Stimulated activated naive CD8-positive, alpha-beta T cell treated with anti-CD3 and anti-CD28 coated beads, Interleukin-15, Interleukin-2, amounts not matched to agents 100 U/mL and 50 U/mL, for 24 hours (primary cell): ENCODE measurements at places on chromosomes 7 and 10.

- DNase-seq = no peak
These were observed 7.9 kb downstream of the PANK1 start for GRCh38 chr10:89637113-89637512.

DNA sequence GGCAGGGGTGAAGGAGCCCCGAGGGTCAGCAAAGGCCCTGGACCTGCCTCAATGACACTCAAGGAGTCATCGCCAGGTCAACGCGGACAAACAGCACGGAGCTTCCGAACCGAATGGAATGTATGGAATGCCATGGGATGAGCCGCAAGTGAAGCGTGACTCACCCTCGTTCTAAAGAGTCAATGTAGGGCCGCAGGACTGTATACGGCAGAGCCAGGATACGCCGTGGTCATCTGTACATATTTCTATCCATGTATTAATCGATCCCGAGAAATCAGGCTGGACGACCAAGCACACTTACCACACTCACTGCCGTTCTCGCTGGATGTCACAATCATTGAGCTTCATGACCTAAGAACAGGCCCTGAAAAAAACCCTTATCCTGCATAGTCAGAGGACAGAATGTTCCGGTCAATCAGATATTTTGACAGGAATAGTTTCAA, 4.3 kb downstream of the SNX8 start:
- DNase-seq = no peak

- DNase-seq = no peak
These were observed 133.3 kb downstream of the ICA1 start for GRCh38 chr7:8128449-8129317.

DNA sequence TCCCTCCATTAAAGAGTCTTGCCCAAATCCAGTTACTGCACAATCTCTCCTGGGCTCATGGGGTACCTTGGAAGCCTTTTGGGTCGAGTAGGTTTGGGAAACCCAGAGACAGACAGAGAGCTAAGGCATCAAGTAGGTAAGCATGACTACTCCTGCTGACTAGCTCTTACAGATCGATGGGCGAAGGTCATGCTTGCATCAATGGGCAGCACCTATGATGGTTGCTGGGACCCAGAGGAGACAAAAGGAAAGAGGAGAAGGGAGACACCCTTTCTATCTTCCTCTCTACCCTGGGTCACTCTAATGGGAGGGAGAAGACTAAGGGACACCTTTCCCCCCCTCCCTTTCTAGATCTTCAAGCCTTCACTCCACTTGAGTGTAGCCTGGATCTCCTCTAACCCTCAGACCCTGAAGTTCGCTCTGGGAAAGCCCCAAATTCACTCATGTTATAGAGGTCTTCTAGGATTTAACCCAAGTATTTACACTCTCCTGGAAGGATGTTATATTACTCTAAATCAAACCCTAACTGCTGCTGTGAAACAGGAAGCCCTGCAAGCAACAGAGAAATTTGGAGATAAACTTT, 31.6 kb upstream of the ZNF746 start:
- DNase-seq = no peak

GRCh38 chr7:47743965-47744591, 162.2 kb upstream of the TNS3 start:
- DNase-seq = no peak

DNA sequence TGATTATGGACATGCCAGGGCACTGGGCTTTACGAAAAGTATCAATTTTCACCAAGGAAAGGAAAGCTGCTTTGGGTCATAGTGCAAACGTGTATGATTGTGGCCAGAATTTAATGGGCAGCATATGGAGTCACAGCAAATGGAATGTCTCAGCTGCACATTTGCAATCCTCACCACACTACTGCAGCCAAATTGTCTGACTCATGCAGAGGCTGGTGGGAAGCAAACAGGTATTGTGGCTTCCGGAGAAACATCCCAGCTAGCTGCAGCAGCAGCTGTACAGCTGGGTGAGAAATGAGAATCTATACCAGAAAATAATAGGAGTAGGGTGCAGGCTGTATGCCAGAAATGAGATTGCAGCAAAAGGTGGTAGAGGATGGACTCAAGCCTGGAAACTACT, 374.7 kb upstream of the VWC2 start:
- no peak for DNase-seq

GRCh38 chr10:110643653-110644597, at the start of gene RBM20:
Gene RBM20, plus strand, starts transcription at chr10:110644336. Its CDS starts 119 bp downstream, at chr10:110644455.
- peak; percentile 24 for DNase-seq

DNA sequence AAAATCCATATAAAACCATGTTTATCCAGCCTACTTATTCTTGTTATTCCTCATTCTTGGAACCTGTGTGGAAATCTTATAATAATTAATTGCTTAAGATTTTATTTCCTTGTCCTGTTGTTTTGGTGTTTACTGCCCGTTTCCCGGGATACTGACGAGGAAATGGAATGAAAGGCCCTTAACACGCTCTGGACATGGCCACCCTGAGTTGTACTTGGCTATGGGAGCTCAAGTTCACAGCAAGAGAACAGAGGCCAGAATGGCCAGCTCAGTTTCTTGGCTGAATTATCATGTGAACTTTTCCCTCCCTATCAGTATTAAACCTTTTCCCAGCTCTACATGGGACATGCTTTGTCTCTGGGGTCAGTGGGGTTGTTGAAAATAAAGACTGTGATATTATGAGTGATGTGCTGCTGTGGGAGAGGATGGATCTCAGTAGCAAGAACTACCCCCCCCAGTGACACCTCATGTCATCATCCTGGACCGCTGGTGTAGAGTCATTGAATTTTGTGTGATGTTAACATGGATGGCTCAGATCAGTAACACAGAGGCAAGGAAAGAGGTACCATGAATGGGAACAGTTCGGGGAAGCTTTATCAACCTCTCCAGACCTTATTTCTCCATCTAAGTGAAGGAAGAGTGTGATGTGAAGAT, 87.0 kb upstream of the IGFBP3 start:
- DNase-seq = no peak

- no peak for DNase-seq
These were observed at the start of gene TAS2R60 for GRCh38 chr7:143443153-143443552. Gene TAS2R60, plus strand, starts transcription at chr7:143443453. Its CDS starts 0 bp downstream, at chr7:143443453.

DNA sequence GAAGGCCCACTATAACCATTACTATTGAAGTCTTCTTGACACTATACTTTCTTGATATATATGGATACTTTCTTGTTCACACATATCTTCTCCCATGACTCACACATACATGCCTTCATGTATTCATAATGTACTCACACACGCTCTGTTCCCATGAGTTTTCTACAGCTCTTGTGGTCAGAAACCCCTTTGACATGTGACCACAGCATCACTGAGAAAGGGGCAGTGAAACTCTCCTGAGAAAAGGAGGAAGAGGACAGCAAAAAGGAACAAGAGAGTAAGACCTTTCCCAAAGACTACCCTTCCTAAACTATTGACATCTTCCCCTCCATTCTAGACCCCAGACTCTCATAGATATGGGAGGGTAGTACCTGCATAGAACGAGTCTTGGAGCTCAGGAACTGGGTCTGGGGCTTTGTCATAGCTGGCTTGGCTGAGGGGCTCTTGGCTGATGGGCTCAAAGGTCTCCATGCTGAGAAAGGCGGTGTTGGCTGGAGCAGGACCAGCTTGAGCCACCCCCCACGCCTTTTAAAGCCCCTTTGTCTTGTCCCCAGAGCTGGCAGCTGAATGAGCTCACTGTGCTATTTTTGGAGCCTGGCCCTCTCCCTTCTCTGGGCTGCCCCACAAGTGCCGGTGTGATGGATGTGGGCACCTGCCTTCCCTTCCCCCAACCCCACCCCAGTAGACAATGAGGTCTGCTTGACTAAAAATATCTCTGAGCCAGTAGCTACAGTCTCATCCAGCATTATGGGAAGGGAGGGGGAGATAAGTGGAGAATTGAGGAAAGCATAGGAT, 5.1 kb downstream of the SYNPO2L start:
- no peak for DNase-seq

GRCh38 chr10:19785366-19785765, 30.9 kb upstream of the PLXDC2 start:
- DNase-seq = no peak

DNA sequence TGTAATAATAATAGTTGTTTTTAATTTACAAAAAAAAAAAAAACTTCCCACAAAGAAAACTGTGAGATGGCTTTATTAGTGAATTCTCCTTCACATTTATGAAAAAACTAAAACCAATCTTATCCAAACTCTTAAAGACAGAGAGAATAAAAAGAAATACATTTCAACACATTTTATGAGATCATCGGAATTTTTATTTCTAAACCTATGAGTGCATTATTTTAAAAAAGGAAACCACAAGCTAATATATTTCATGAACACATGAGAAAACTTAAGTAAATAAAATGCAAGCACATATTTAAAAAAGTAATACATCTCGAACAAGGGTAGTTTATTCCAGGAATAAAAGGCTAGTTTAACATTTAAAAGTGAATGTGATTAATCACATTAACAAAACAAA, 31.5 kb downstream of the C7orf25 start:
- no peak for DNase-seq

GRCh38 chr7:142523821-142524460, 225.3 kb upstream of the PRSS1 start:
- DNase-seq = no peak

GRCh38 chr10:79053081-79053434, 15.7 kb upstream of the ZMIZ1 start:
- no peak for DNase-seq

GRCh38 chr10:100883312-100883821, 29.4 kb upstream of the SLF2 start:
- DNase-seq = no peak

DNA sequence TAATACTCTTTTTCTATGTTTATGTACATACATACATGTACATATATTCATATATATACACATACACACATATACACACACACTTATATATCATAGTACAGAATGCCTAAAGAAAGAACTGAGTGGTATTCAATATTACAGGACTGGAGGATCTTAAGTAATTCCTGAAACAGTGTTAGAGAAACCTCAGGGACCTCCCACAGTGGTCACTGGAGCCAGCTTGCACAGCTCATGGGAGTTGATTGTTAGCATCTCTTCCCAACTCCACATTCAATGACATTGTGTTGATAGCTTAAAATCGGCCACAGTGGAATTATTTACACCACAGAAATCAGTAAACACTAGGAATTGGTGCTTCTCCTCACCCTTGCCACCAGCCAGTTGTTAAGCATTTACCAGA, 6.0 kb downstream of the LRRC17 start:
- no peak for DNase-seq

DNA sequence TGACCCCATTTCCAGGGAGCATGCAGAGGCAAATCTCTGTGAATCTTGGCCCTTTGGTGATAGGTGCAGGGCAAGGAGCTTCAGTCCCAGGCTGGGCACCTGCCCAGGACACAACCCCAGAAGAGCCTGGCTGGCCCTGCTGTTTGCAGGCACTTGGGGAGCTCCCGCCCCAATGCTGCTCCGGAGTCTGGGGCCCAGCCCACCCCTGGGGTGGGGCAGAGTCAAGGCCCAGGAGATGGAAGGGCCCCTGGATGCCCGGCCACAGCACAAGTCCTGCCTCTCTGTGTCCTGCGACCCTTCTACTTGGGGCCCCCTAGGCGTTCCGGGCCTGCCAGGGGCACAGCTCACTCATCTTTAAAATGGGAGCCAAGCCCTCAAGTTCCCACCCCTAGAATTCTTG, 24.7 kb downstream of the PDGFA start:
- DNase-seq = no peak

- no peak for DNase-seq
These were observed 2.0 kb upstream of the GTPBP4 start for GRCh38 chr10:986137-986825.

DNA sequence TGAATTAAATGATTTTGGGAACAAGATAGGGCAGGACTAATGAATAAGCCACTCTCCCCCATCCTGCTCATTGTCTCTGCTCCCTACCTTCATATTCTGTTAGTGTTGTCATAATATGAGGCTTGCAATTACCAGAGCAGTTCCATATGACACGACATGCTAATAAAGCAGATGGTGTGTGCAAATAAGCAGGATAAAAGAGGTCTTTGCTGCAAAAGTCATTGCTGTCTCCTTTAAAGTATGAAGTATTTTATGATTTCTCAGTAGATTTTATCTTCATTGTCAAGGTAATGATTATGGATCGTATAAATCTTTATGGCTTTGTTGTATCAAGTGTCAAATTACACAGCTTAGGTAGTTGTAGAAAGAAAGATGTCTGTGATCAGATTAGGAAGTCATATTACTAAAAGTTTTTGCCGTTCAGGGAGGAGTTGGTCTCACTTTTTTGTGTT, 114.8 kb downstream of the SDK1 start:
- DNase-seq = no peak

- DNase-seq = no peak
These were observed 5.4 kb upstream of the YWHAG start for GRCh38 chr7:76364198-76364584.

DNA sequence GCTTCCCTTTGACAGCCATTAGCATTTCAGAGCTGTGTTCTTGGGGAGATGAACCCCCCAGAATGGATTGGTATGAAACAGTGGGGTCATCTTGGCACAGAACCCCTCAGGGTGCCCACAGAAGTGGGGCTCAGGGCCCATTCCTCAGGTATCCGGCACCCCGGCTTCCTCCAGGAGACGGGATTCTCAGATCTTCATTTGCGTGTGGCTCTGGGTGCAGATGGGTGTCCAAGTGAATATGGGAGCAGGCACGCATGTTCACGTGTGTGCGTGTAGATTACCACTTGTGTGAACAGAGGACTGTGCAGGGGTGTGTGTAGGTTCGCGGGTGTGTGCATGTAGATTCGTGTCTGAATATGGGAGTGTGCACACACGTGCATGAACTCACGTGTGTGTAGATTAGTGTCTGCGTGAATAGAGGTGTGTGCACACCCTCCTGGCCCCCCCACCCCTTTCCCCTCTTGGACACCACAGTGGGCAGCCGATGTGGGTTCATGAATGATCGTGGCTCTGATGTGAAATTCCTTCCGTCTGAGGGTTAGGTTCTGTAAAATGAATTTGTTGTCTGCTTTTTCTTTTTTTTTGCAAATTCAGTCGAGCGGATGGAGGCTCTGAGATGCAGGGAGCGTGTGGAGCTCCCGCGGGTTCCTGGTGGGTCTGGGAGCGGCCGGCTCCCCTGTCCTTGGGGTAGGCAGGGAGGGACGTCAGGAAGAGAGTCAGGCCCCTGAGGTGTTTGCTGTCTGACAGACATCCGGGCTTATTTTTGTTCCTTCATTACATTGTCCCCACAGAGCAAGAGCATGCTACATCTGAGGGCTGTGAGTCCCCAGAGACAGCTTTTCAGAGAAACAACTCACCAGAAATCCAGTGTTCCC, 7.4 kb downstream of the ELFN1 start:
- DNase-seq = no peak

GRCh38 chr10:118903691-118904090, 125.8 kb upstream of the NANOS1 start:
- DNase-seq = no peak

DNA sequence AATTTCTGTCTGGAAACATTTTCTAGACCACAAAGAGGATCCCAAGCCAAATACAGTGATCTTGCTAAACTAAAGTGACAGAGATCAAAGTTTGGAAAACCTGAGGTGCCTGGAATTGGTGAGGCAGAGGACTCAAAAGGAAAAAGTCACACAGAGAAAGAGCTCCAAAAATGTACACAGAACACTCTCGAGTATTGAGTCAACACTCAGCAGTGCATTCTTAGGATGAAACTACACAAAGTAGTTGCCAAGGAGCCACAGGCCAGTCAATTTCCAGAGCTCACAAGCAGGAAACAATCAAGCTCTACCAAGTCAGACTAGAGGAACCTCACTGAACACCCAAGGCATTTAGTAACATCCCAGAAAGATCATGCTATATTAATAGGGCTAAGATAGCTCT, 61.3 kb downstream of the MICU1 start:
- peak; percentile 8 for DNase-seq
